SK-N-SH (cell line): ENCODE measurements at places on chromosomes 4 and X.

DNA sequence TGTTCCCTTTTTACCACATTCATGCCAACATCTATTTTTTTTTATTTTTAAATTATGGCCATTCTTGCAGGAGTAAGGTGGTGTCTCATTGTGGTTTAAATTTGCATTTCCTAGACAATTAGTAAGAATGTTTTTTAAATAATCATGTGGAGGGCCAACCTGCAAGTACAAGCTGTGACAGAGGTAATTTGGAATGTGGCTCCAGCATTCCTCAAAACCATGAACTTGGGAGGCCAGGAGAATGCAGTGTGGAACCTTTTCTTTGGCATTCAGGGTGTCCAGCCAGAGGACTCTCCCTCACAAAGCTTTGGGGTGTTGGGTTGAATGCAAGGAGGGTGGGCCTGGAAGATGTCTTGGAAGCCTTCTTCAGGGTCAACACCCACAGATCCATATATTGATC, 7.3 kb upstream of the TMEM185A start:
- no peak for DNase-seq

GRCh38 chrX:23434356-23434884, 99.8 kb downstream of the PTCHD1 start:
- DNase-seq, result no peak

DNA sequence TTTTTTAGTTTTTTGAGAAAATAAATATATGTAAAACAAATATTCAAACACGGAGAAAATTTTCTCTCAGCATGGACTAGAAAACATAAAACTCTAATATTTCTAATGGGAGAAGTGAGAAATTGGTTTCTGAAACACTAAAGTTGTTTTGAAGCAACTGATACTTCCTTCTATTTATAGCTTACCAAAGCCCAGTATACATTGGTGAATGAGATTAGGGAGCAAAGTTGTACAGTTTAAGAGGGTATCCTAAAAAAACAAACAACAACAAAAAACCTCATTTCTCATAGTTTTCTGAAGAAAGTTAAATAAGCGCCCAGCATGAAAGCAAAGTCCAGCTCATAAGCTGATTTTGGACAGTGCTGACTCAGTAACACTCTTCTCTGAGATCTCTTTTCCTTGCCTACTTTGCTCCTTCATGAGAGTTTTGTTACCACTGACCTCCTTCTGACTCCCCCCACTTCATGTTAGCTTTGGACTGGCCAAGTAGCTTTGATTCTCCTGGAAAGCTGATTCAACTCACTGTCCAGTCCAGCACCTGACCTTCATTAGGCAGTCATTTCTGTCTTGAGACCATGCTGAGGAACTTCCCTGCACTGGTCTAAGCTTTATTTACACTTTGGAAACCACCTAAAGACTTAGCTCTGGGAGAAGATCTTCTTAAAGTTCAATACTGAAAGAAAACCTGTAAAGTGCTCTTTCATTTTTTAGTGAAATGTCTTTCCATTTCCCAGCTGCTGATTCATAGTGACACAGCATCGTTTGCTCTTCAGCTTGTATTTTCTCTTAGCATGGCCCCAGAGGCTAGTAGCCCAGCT, 21.8 kb upstream of the P2RY10 start:
- DNase-seq, result no peak

DNA sequence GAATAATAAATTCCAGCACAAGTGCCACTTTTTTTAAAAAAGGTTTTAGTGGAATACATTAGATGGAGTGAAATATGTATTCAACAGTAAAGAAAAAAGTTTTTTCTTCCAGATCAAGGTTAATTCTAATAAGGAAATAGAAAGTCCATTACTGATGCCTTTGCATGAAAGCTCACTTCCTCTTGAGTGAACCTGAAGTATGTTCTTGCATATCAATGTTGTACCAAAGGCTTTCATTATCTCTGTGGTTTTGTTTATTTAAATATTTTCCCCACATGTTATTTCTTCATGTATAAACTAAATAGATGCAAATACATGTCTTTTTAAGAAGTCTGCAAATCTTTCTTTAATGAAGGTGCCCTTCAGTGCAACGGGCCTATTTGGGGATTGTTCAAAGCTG, 307.9 kb downstream of the C4orf33 start:
- DNase-seq, result no peak

DNA sequence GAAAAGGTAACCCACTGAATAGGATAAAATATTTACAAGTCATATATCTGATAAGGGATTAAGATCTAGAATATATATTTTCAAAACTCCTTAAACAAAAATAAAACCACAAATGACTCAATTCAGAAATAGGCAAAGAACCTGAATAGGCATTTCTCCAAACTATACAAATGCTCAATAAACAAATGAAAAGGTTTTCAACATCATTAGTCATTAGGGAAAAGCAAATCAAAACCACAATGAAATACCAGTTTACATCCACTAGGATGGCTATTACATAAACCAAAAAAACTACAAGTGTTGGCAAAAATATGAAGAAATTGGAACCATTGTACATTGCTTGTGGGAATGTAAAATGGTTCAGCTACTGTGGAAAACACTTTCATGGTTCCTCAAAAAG, 167.0 kb upstream of the GALNT7 start:
- no peak for DNase-seq

DNA sequence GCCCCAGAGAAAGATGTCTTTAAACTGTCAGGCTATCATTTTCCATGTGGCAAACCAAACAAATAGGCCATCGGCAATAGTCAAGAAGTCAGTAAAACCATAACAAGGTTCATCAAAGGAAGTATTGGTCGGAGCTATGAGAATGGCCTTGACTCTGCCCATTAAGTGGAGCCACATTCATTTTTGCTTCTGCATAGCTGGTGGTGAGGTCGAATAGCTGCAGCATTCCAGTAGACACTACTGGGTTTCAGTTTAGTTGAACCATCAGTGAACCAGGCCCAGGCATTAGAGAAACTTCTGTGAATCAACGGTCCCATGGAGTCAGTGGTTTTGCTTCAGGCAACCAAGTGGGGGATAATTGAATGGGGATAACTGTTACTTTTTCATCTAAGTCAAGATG, 92.0 kb upstream of the MED14 start:
- no peak for DNase-seq

GRCh38 chr4:148166132-148166591, 276.1 kb downstream of the NR3C2 start:
- no peak for DNase-seq
